ENCODE measurements at places on chromosomes 7 and 10.

- no peak for DNase-seq
These were observed 14.0 kb upstream of the BLNK start for GRCh38 chr10:96285331-96285752.

DNA sequence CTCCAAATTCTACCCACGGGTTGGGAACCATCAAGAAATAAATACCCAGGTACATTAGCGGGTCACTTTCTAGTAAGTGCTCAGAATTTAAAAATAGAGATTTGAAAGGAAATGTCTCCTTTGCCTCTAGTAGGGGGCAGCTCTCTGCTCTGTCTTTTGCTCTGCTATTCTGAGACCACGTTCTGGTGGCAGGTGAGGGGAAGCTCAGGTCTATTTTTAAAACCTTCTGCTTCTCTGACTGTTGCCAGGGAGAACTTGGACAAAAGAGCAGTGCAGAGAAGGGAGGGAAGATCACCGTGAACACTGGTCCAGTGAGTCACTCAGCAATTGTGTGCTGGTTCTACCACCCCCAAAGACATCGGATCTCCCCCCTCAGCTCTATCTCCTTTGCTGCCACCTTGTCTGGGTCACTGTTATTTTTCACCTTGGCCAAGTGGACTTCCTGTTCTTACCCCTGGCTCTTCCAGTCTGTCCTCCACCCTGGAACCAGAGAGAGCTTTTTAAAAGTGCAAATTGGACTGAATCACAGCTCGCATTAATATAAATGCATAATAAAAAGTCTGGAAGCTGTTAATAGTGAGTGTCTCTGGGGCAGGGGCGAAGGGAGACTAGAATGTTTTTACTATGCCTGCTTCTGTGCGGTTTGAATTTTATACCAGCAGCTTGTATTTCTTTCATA is 72.4 kb upstream of the LOXL4 start:
- peak; percentile 32 for DNase-seq

DNA sequence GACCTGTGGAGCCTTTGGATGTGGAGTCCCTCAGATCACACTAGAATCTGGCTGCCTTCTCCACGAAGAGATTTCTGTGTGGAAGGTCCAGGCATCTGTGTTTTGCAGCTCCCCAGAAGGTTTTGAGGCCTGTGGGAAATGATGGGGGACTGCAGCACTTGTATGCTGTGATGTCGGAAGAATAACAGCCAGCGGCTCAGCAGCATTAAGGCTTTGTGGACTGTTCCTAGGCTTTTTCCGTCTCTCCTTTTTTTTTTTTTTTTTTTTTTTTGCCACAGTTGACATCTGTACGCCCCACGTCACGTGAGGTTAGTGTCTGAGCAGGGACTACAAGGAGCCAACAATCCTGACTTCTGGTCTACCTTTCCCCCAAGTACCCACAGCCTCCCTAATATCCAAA is 181.3 kb downstream of the PFKFB3 start:
- DNase-seq = no peak

GRCh38 chr10:18000601-18001000 is 48.9 kb downstream of the SLC39A12 start:
- DNase-seq = no peak

- no peak for DNase-seq
These were observed 20.8 kb downstream of the TSPAN14 start for GRCh38 chr10:80474941-80475340.

- no peak for DNase-seq
These were observed 24.3 kb downstream of the SPAG6 start for GRCh38 chr10:22369434-22370072.

DNA sequence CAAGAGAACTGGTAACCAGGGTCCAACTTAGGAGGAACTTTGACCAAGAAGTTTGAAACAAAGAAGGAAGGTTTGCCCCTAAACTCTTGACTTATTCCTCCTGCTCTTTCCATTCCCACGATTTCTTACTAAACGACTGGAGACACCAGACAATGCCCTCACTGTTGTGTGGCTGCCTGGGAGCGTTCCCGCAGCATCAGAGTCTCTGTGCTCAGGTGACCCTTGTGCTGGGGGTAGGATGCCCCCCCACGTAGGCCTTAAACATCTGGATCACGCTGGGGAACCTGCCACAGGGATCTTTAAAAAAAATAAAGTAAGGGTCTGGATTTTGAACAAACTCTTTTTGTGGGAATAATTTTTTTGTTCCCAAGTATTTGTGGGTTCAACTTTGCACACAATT is 30.1 kb upstream of the CTBP2 start:
- DNase-seq = no peak

DNA sequence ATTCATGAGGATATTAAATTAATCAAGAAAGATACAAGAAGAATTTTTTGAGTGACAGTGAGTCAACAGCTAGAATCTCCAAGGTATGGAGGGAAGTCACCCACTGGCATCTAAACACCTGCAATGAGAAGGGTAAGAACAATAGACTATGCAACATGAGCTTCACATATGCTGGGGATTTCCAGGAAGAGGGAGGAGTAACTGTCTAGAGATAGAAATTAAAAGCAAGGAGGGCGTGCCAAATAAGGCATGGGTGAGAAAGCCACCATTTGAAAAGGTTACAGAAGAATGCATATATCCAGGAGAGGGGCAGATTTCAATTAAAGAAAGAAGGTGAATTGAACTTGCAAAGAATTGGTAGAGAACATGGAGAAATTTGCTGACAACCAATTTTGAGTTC is 365.7 kb downstream of the GPR37 start:
- DNase-seq = no peak

- DNase-seq = no peak
These were observed 16.4 kb downstream of the TNRC18 start for GRCh38 chr7:5406957-5407945.

- DNase-seq = peak; percentile 75
These were observed 40.0 kb upstream of the FAM3C start for GRCh38 chr7:121436136-121436535.

- DNase-seq = no peak
These were observed 17.5 kb downstream of the ADRB1 start for GRCh38 chr10:114061148-114061547.

GRCh38 chr10:75770626-75771081 is 339.2 kb downstream of the LRMDA start:
- DNase-seq = no peak

- DNase-seq = no peak
These were observed 58.3 kb downstream of the ST7 start for GRCh38 chr7:117011419-117012260.

- DNase-seq = no peak
These were observed 4.3 kb downstream of the ANKRD1 start for GRCh38 chr10:90916392-90917237.

GRCh38 chr7:590731-591551 is 71.3 kb upstream of the PDGFA start:
- DNase-seq = no peak

DNA sequence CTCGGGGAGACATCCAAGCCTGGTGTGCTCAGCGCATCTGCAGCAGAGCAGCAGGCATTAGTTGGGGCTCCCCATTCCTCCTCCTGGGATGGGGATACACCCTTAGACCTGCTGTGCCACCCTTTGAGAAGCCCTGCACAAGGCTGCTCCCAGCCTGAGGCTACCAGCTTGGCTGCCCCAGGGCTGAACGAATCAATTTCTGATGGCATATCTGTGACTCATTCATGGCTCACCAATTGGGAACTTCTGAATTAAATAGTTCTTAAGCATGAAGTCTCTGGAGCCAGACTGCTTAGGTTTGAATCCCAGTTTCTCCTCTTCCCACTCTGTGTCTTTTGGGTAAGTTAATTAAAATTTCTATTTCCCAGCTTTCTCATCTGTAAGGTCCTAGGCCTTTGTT is 16.3 kb upstream of the GLI3 start:
- DNase-seq = no peak

- DNase-seq = no peak
These were observed 3.3 kb upstream of the CUEDC2 start for GRCh38 chr10:102435529-102436233.

DNA sequence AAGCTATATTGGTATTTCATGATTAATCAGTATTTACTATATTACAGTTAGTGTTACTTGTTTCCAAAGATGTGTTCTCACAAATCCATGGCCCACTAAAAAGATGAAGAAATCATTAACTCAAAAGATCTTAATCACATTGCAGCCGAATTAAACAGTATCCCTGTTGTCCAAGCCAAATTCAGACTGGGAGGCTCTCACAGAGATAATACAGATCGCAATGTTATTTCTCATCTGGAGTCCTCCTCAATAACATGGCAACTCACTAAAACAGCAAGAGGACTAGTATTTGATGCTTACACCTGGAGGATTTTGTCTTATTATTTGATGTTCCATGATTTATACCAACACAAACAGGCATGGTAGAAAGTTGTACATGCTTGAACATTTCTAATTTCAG is 23.4 kb downstream of the CYP51A1 start:
- DNase-seq = no peak

- peak; percentile 78 for DNase-seq
These were observed 14.1 kb upstream of the LAMB1 start for GRCh38 chr7:108016841-108017775.

GRCh38 chr10:132233501-132234085 is 46.8 kb downstream of the DPYSL4 start:
- DNase-seq = no peak

- DNase-seq = peak; percentile 23
These were observed 489.8 kb upstream of the ZMIZ1 start for GRCh38 chr10:78578929-78579328.

DNA sequence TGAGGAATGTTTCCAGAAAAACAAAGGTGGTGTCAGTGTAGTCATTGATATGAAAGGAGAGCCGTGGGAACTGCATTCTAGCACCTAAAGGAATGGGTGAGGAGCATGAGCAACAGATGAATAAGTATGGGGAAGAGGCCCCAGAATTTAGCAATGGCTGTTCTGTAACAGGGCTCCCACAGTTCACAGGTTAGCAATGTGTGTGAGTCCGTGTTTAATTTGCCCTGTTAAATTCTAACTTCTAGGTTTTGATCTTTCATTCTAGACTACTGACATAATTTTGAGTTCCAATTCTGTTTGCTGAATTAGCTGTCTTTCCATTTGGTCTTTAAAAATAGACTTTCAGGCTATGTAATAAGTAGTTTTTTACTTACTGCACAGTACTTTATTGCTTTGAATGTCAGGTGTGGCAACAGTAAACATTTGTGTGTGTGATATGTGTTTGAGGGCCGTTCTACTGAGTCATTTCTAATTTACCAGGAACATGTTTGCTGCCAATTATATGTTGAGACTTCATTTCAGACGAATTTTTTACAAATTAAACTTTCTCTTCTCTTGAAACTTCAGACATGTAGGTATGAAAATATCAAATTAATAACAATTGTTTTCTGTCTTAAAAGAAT is 8.8 kb downstream of the STK17A start:
- no peak for DNase-seq

DNA sequence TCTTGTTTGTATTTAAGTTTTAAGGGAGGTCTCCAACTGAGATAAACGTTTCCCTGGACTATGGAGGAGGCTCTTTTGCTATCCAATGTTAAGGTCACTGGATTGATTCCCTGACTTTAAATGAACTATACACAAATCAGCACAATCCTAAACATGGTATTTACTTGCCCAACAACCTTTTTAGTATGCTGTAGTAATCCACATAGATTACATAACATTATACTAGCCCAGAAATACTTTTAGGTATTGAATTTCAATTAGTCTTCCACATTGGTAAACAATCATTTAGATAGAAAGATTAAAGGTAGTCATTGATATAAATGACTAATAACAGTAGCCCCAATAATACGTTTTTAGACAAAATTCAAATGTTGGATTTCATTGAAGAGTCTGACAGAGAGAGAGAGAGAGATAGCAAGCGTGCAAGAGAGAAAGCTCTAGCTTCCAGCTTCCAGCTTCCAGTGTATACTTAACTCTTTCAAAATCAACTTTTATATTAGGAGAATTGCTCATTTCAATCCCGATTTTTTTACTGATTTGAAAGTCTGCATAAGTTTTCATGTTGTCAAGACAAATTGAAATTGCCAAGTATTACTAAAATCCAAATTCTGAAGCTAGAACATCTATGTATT is 155.8 kb downstream of the DOCK4 start:
- DNase-seq = no peak

GRCh38 chr10:19935176-19935575 is 118.9 kb downstream of the PLXDC2 start:
- no peak for DNase-seq

DNA sequence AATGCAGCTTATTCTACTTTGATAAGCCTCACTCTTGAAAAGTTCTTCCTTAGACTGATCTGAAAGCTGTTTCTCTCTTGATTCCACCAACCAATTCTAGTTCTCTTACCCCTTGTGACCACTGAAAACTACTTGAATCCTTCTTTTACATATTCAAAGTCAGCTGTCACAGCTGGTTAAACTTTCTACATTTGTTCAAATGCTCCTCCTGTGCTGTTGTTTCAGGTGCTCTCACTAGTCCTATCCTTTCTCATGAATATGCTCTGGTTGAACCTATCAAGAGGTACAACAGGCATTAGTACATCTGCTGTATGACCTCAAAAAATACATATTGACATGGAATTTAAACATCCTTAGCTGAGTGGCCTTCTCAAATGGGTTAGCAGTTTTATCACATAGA is 91.5 kb downstream of the MYO3A start:
- no peak for DNase-seq

- no peak for DNase-seq
These were observed 83.9 kb downstream of the CXCL12 start for GRCh38 chr10:44300666-44301649.

DNA sequence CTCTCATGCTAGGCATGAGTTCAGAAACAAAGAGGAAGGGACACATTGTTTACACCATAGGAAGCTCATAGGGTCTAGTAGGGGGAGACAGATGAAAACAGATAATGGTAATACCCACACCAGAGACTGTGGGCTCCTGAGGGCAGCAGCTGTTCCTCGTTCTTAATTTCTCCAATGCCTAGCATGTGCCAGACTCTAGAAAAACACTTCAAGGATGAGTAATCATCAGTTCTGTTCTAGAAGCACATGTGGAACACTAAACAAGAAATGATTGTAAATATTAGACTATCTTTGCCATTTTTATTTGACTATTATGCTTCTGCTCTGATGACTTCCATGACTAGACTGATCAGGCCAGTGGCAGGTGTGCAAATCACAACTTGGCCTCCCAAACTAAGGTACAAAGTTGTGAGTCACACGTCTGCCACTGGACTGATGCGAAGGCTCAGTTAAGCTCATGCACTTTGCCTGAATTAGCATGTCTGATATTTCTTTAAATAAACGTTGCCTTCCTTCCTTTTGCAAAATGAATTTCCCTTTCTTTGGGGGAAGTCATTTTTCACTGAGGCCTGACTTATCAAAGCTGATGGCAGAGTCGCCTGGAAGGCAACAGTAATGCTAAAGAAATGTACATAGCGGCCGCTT is 89.2 kb upstream of the FGL2 start:
- peak; percentile 2 for DNase-seq

- no peak for DNase-seq
These were observed 39.4 kb downstream of the PLAU start for GRCh38 chr10:73950155-73950948.

DNA sequence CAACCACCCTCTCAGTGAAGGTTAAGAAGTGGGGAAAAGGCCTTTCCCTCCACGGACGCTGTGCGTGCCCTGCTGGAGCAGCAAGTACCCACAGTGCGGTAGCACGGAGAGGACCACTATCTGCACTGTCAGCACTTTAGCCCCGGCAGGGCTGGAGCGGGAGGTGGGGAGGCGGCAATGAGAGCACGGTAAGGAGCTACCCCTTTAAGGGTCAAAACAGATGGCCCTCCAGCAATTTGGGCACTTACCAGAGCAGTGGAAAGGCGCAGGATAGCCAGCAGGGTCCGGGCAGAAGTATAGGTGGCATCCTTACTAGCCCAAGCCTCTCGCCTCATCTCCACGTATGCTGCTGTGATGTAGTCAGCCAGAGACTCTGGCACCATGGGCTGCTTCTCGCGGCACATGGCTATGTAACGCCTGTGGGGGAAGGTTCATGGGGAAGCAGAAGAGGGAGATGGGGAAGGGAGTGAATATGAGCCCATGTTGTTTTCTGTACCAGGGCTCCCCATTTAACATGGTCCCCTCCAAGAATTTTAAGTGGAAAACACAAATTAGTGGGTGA is 5.2 kb downstream of the COPS6 start:
- no peak for DNase-seq

Data from dermis microvascular lymphatic vessel endothelial cell (primary cell).